Esophagus muscularis mucosa (tissue), 4 donors: ENCODE measurements at places on chromosomes 6 and 20. TPM values are rescaled to one million over a fixed set of nuclear protein-coding genes. Genes with fewer than 3 reads are reported as not detected.

Gene BHLHE23
- total RNA-seq = not detected

Gene CRISP3
- not detected for total RNA-seq

Gene TXLNB
- 2.3 TPM for total RNA-seq

Gene RAMACL
- total RNA-seq = 1.5 TPM

Gene NKX2-2
- total RNA-seq = not detected

Gene HTR1E
- not detected for total RNA-seq

Gene ANGPT4
- total RNA-seq = not detected

Gene FNDC1
- total RNA-seq = 0.84 TPM

Gene EEF1A2
- 7.2 TPM for total RNA-seq

Gene RIOK1
- total RNA-seq = 17.3 TPM

Gene FLRT3
- 0.42 TPM for total RNA-seq

Gene ZNF334
- total RNA-seq = 0.97 TPM

Gene POPDC3
- total RNA-seq = not detected

Gene LINC00237
- total RNA-seq = not detected

Gene BRPF3
- total RNA-seq = 21.5 TPM

Gene LRRC73
- total RNA-seq = 0.75 TPM

Gene NOL4L
- total RNA-seq = 9.1 TPM

Gene GCNT2
- 15.8 TPM for total RNA-seq

Gene PFDN4
- total RNA-seq = 45.0 TPM

Gene TLDC2
- total RNA-seq = 0.42 TPM

Gene NOL7
- 69.3 TPM for total RNA-seq

Gene TSPYL1
- total RNA-seq = 90.8 TPM

Gene CLVS2
- 0.17 TPM for total RNA-seq

Gene MCHR2
- not detected for total RNA-seq

Gene HLA-DRB5
- total RNA-seq = 71.0 TPM

Gene PLA2G7
- 0.26 TPM for total RNA-seq

Gene SUMO4
- total RNA-seq = 1.2 TPM

Gene HLA-DQA1
- 8.4 TPM for total RNA-seq

Gene GSTA4
- 23.2 TPM for total RNA-seq

Gene SMLR1
- not detected for total RNA-seq

Gene HSPA12B
- total RNA-seq = 20.4 TPM

Gene SEMG2
- not detected for total RNA-seq

Gene ECT2L
- 0.42 TPM for total RNA-seq

Gene FOXP4
- total RNA-seq = 30.7 TPM

Gene KHDC1L
- total RNA-seq = not detected

Gene C6orf52
- total RNA-seq = 1.2 TPM

Gene FAM209B
- 0.52 TPM for total RNA-seq

Gene CLPSL1
- not detected for total RNA-seq

Gene RSPO3
- total RNA-seq = 59.4 TPM

Gene NKAPL
- total RNA-seq = 3.7 TPM

Gene DDO
- total RNA-seq = 0.66 TPM

Gene KIF6
- 1.2 TPM for total RNA-seq

Gene PLCB4
- total RNA-seq = 61.8 TPM

Gene COL11A2
- total RNA-seq = 0.17 TPM

Gene RGS17
- 0.83 TPM for total RNA-seq

Gene MEI4
- 0.06 TPM for total RNA-seq

Gene SLC52A3
- 1.7 TPM for total RNA-seq

Gene ENPP1
- total RNA-seq = 7.9 TPM

Gene HLA-DOB
- total RNA-seq = 0.29 TPM

Gene MRAP2
- not detected for total RNA-seq

Gene TCFL5
- total RNA-seq = 29.7 TPM

Gene FAM83B
- total RNA-seq = not detected

Gene SLC35D3
- total RNA-seq = not detected
